Smooth muscle cell of bladder (primary cell): ENCODE measurements at places on chromosomes 16 and 17. TPM values are rescaled to one million over a fixed set of nuclear protein-coding genes. Genes with fewer than 3 reads are reported as not detected.

The ZNF778 gene
- 5.5 and 8.5 TPM in 2 replicates for total RNA-seq

The CNGB1 gene
- not detected in 2 replicates for total RNA-seq

The SPNS2 gene
- total RNA-seq: 3.7 and 5.3 TPM in 2 replicates

The UBN1 gene
- 13.4 and 16.5 TPM in 2 replicates for total RNA-seq

The ABI3 gene
- total RNA-seq: 0.09 and 0.14 TPM in 2 replicates

The GLP2R gene
- total RNA-seq: 0.28 and 0.85 TPM in 2 replicates

The OR1F1 gene
- total RNA-seq: not detected in 2 replicates

The HSD3B7 gene
- total RNA-seq: 28.3 and 34.6 TPM in 2 replicates
